ENCODE measurements at places on chromosomes 5 and 9. TPM values are rescaled to one million over a fixed set of nuclear protein-coding genes. Genes with fewer than 3 reads are reported as not detected.

Gene PCDHB11
- polyA plus RNA-seq: 2.8 TPM

Gene SPAAR
- polyA plus RNA-seq: 1.4 TPM

- no peak for DNase-seq
Measured at GRCh38 chr9:119968836-119969707, 599.8 kb upstream of the BRINP1 start.

- DNase-seq: no peak
Measured at GRCh38 chr9:211557-211956, 3.1 kb upstream of the DOCK8 start.
